ELR (cell line): ENCODE measurements at places on chromosomes 3 and 15.

- peak; percentile 83 for DNase-seq
Measured at GRCh38 chr3:10224794-10225665, 23.2 kb upstream of the TATDN2 start.

DNA sequence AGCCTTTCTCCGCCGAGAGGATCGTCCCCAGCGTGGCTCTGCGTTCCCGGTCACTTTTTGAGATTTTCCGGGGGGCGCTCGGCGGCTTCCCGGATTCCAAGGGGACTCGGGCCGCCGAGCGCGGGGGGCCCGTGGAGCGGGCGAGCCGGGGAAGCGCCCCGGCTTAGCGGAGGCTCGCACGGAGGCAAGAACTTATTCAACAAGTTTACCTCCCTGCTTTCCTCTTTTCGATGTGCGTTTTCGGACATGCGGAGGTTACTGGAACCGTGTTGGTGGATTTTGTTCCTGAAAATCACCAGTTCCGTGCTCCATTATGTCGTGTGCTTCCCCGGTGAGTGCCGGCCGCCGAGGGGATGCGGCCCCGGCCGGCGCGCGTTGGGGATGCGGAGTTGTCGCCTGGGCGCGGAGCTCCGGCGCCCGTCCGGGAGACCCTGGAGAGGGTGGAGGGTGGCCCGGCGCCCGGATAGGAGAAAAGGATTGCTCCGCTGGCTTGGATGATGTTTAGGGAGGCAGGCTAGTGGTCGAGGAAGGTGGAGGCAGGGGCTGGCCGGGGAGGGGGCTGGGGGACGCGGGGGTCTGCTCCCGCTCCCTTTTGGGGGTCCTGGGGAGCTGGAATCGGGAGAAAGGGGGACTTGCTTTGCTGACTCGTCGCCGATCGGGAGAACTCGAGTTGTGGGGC, 810 bp downstream of the PTPRG start:
- DNase-seq, result peak; percentile 37

GRCh38 chr15:85685356-85685755, 109.4 kb downstream of the KLHL25 start:
- no peak for DNase-seq

- no peak for DNase-seq
Measured at GRCh38 chr3:32498252-32498651, 4.4 kb downstream of the CMTM6 start.

DNA sequence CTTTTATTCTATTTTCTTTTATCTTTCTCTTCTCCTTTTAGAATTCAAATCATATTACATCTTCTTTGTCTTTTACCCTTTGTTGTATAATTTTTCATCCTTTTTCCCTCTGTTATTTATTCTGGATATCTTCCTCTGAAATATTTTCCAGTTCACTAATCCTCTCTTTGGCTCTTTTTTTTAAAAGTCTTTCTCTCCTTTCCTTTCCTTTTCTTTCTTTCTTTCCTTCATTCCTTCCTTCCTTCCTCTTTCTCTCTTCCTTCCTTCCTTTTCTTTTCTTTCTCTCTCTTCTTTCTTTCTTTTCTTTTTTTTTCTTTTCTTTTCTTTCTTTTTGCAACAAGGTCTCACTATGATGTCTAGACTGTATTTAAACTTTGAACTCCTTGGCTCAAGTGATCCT, 9.3 kb downstream of the SUSD5 start:
- DNase-seq, result no peak

DNA sequence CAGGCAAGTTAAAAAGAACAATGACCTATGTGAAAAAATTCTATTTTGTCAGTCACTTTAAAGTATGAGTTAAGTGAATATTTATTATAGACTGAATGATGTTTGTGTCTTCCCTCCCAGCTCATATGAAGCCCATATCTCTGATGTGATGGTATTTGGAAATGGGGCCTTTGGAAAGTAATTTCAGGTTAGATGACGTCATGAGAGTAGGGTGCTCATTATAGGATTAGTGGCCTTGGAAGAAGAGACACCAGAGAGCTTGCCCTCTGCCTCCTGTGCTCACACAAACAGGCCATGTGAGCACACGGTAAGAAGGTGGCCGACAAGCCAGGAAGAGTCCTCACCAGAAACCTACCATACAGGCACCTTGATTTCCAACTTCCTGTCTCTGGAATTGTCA, 138.8 kb upstream of the TNIK start:
- DNase-seq, result no peak

- peak; percentile 3 for DNase-seq
Measured at GRCh38 chr3:81375921-81376320, 385.5 kb downstream of the GBE1 start.

- no peak for DNase-seq
Measured at GRCh38 chr15:101718896-101719295, 5.4 kb downstream of the TARS3 start.

DNA sequence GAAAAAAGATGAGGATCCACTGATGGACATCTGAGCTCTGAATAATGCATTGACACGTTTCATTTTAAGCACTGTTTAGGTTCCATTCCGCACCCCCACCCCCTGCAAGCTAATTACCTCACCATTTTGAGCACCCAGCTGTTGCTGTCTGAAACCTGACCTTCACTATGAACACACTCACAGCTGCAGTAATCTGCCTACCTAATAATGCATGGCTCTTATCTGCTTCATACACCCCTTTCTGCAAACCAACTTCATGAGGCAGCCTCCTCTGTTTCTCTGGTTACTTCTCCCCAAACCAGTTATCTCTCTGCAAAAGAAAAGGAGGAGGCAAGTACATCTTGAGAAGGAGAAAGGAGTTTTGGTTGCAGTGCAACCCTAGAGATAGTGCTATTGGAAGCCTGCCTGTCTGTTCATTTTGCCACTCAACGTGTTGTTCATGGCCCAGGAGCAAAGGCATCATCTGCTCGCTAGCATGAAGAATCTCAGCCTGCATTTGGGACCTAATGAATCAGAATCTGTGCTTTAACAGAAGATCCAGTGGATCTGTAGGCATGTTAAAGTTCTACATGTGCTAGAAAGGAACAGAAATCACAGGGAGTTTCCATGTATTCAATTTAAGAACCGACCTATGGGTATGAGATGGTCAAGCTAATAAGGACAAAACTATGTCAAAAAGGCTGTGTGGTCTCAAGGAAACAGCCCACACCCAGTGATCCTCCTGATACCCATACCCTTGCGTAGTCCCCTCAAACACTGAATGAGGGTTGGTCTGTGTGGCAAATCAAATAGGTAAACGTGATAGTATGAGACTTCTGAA, 87.2 kb downstream of the MB21D2 start:
- DNase-seq, result no peak

- no peak for DNase-seq
Measured at GRCh38 chr3:61841111-61841845, 279.9 kb downstream of the PTPRG start.

DNA sequence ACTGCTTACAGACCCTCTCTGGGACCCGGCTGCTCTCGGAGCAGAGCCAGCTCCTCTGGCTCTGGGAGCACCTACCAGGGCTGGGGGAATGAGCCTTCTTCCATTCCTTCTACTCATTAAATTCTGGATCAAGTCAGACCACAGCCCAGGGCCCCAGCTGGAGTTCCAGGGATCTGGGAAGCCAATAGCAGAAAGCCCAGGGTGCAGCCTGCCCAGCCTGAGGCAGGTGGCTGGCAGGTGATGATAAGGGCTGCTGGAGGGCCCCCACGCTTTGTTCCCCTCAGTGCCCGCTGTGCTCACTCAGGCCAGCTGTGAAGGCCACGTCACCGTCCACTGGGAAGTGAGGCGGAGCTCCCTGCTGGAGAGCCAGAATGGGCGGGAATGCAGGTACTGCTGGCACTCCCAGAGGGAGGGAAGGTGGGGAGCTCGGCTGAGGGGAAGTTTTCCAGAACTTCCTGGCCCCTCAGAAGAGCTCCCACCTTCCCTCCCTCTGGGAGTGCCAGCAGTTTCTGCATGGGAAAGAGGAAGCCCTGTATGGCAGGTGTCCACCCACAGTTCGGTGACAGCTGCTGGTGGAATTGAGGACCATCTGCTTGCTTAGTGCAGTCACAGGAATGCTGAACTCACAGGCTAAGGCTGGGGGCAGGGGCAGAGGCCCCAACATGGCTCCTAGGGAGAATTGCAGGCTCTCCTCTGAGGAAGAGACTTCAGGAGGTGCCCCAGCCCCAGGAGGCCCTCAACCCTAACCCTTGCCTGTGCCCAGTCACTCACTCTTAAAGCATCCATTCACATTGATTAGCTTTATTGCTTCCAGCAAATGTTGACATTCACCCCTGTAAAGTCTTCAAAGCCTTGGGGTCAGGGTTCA, 12.6 kb upstream of the RTP3 start:
- no peak for DNase-seq

GRCh38 chr3:179068779-179069530, 2.7 kb downstream of the ZMAT3 start:
- DNase-seq, result peak; percentile 47

DNA sequence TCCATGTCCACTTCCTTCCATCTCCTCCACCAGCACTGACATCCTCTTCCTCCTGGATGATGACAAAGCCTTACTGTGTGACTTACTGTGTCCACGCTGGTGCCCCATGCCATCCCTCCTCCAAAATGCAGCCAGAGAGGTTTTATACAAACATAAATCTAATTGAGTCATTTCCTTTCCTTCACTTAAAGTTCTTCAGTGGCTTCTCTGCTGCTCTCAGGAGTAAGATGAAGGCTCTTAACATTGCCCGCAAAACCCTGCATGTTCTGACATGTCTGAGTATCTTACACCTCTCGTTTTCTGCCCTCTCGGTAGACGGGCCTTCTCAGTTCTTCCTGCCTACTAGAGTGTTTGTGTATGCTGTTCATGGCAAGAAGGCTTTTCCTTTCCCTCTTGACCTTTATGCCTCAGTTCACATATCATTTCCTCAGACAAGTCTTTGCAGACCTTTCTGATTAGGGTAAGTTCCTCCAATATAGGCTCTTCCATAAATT, 175.5 kb downstream of the CFAP20DC start:
- DNase-seq, result peak; percentile 72

DNA sequence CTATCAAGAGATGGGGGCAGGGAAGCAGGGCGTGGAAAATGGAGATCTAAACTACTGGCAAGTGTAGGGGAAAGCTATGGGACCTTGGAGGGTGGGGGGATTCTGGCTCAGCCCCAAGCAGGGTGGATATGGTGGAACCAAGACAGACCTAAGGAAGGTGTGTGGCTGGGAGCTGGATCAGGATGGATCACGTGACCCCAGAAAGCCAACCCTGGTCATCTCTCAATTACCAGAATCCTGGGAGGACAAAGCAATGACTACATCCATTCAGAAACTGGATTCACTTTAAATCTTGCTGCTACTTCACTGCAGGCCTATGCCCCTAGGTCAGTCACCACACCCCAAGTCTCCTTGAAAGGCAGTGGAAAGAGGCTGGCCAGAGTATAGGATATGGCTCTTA, 68.4 kb downstream of the WHAMM start:
- no peak for DNase-seq

GRCh38 chr3:149020196-149020838, 29.0 kb downstream of the GYG1 start:
- DNase-seq, result no peak

DNA sequence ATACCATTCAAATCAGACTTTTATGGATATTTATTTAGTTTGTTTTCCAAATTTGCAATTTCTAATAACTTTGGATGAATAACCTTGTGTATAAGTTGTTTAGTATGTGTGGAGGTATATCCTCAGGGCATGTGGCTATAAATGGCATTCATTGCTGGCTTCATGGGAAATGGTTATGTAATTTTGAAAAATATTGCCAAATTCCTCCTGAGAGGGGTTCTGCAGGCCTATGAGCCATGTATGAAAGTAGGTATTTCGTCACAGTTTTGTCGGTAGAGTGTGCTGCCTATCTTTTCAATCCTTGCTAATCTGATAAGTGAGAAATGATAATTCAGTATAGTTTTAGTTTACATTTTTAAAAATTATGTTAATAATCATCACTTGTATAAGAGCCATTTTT, 256.4 kb upstream of the ZNF385D start:
- DNase-seq, result no peak

DNA sequence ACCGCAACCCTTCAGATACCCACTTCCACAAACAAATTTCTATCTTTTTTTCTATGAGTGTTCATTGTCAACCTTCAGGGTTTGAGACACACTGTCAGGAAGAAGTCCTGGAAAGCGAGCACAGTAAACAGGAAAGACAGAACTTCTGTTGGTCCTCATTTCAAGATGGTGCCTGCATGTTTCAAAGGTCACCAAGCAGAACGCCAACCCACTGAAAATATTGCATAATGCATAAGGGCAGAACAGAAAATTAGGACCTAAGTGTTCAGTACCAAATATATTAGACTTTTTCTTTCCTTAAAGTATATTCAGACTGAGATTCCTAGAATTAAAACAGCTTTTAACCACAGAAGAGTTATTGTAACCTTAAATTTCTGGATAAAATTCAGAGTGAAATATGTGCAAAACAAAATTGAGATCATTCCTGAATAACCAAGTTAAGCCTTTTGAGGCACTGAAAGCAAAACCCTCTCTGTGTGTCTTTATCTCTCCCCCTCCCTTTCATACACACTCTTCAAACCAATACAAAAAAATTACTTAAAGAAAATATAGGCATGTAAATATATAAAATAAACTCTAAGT, 387.8 kb upstream of the THBS1 start:
- DNase-seq, result no peak

DNA sequence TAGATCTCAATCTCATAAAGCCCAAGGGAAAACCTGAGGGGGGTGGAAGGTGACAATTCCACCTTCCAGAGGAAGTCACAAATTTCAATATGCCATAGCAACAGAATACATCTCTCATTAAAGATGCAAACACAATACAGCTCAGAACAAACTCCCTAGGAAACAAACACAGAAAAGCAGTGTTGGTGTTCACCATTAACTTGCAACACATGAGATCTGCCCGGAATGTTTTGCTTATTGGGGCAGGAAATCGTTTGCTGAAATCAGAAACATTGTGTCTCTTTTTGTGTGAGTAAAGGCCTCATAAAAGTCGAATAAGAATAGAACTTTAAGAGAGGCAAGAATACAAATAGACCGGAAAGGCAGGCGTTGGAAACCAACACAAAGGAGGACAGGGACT, 5.8 kb upstream of the RYR3 start:
- DNase-seq, result no peak

DNA sequence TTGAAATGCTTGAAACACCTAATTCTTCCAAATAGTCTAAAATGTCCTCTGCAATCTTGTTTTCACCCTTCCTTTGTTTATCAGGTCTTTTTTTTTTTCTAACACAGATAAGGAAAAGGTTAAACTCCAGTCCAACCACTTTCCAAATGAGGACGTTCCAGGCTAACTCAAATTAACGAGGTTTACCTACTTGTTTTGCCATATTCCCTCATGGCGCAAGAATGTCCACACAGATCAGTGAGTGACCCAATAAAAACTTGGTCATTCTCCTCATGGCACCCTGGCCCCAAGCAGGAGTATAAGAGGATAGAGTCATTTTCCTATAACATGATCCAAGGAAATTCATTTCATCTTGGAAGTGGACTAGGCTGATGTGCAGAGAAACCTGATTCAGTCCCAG, 6.6 kb upstream of the LIPC start:
- no peak for DNase-seq

DNA sequence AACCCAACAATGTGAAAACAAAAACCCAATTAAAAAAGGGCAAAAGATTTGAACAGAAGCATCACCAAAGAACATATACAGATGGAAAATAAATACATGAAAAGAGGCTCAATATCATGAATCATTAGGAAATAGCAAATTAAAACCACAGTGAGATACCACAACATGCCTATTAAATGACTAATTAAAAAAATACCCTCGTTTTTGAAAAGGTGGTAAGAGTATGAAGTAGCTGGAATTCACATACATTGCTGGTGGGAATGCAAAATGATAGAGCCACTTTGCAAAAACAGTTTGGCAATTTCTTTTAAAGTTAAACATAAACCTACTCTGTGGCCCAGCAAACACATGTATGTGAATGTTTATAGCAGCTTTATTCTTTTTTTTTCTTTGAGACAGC, 75.8 kb downstream of the B3GNT5 start:
- peak; percentile 76 for DNase-seq

- DNase-seq, result no peak
Measured at GRCh38 chr3:60175680-60176079, 1075.6 kb downstream of the FHIT start.
